ENCODE measurements at places on chromosomes 13 and 19.
A peak's percentile ranks its signal among the peaks of the same experiment; 100 is the strongest.

DNA sequence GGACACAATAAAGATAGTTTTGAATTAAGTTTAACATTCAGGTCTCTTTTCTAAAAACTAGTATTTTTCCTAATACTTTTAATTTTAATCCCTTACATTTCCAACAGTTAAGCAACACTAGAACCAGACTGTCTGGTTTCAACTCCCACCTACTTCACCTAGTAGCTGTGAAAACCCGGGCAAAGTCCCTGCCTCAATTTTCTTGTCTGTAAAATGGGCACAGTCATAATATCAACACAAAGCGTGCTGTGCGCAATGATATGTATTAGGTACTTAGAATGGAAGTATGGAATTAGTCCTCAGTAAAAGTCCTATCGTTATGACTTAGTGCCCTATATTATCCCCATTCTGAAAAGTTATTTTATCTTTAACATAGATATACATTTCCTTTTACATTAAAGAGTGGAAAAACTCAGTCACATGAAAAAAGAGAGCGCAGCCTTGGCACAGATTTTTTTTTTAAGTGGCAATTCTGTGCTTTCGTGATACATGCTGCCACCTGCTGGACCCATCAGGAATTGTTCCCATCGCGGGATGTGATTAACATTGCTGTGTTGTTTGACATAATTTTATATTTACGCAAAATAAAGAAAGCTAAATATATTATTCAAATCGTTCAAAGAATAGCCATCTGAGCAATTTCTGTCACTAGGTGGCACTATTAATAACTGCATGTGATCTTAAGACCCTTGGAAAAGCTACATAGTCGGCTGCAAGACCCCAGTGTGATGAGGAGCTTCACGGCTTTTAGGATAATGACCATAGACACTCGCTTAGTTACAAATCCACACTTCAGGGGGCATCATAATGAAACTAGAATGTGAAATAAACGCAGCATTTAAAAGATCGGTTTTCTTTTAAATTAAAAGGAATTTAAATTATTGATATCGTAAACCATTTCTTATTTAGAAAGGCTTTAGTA lies 59.9 kb downstream of the LIG4 start:
- DNase-seq, result peak; percentile 59

DNA sequence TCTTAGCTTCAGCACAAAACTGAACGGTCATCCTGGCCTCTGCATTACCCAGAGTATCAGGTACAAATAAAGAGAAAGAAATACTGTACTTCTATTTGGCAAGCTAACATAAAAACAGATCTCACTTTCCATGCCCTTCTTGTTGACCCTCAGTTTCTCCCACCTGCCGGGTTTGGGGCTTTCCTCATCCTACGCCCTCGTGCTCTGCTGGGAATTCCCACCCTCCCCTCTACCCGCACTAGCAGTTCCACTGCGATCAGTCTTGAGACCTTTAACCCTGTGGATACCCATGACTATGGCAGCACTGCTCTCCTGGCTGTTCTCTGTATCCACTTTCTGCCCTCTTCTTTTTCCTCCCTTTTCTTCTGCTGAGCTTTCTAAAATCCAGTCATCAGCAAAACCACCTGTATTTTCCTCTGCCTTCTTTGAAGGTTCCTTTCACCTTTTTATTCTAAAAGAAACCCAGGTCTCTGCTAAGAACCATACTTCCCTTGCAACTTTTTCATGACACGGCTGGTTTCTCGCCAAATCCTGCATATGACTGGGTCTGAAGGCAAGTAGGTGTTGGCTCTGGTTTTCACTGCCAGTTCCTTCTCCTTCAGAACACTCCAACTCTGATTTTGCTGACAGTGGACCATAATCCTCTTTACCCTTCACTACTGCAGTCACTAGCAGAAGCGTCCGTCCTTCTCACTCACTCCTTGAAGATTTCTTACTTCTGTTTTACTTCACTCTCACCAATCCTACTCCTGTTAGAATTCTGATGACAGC lies 99.4 kb downstream of the MIPEP start:
- no peak for DNase-seq

DNA sequence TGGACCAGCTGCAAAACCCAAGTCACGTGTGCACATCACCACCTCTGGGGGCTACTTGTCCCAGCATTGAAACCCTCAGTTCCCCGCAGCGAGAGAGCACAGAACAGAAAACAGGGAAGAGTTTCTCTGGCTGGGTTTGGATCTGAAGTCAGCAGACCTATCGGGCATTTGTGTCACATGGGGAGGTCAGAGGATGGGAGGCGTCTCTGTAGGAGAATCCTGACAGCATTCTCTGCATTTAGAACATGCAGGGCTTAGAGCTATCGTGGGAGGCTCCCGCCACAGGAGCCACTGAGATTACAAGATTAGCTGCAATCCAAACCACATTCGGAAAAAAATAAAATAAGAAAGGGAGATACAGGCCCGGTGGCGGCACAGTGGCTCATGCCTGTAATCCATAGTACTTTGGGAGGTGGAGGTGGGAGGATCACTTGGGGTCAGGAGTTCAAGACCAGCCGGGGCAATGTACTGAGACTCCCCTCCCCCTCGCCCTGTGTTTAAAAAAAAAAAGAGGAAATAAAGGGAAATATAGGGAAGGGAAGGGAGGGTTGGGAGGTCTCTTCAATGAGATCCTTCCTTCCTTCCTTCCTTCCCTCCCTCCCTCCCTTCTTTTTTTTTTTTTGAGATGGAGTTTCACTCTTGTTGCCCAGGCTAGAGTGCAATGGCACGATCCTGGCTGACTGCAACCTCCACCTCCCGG lies 2.9 kb upstream of the TLE6 start:
- DNase-seq, result no peak

DNA sequence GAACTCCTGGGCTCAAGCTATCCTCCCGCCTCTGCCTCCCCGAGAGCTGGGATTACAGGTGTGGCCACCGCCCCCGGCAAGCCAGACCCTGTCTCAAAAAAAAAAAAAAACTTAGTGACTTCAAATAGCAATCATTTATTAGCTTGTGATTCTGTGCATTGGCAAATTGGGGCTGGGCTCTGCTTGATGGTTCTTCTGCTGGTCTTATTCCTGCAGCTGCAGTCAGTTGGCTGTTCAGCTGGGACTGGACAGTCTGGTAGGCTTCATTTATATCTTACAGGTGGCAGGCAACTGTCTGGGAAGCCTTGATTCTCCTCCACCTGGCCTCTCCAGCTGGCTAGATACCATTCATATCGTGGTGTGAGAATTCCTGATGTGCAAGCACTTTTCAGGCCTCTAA lies 7.4 kb downstream of the DHDH start:
- DNase-seq, result no peak

GRCh38 chr13:109712124-109712722 lies 74.2 kb downstream of the IRS2 start:
- no peak for DNase-seq

DNA sequence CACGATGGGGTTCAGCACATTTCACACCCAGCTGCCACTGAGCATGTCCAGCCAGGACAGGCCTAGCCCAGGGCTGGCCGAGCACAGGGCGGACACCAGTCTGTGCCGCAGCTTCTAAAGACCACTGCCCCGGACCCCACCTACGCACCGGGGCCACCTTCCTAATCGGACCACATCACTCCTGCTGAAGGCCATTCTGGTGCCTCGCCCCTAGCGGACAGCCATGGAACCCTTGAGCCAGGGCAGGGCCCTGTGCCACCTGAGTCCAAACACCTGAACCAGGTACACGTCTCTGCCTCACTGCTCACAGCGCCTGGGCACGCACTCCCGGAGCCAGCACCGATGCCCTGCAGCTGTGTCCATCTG lies 8.4 kb upstream of the C13orf46 start:
- DNase-seq, result no peak

- no peak for DNase-seq
These were observed 36.9 kb downstream of the GAS6 start for GRCh38 chr13:113827021-113827420.

- DNase-seq, result no peak
These were observed 34.9 kb downstream of the CAB39L start for GRCh38 chr13:49409008-49409407.

GRCh38 chr19:18340990-18341868 lies 831 bp downstream of the PGPEP1 start:
- peak; percentile 55 for DNase-seq

DNA sequence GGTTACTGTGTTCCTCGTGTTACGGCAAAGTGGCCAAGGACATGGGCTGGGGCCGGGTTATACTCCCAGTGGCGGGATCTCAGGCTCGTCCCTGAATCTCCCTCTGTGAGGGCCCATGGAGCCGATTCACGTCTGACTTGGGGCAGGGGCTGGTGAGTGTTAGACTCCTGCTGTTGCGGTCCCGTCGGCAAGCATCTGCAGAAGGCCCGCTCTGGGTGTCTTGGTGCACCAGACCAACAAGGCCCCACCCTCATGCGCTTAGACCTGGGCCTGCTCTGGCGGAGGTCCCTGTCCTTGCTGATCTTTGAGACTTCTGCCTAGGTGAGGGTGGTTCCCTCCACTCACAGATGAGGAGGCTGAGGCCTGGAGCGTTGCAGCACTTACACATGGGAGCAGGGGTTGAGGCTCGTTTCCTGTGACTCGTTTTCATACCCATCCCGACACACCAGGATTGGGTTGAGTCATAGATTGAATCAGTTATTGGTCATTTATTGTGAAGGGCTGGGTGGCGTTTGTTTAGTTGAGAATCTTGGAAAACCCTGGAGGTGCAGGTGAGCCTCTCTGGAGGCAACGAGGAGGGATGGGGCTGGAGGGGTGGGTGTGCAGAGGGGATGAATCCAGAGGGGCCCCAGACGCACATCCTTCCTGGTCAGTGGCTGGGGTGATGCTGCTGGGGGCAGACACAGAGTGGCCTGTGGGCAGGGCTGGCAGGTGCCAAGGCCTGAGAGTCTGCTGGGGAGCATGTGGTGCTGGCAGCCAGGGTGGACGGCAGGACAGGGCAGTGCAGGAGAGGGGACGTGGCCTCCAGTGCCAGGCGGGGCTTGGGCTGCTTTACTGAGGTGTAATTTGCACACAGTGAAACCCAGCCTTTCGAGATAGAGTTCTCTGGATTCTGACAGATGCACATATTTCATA lies 4.6 kb downstream of the EPN1 start:
- no peak for DNase-seq
